ENCODE measurements at places on chromosomes 3 and 15. TPM values are rescaled to one million over a fixed set of nuclear protein-coding genes. Genes with fewer than 3 reads are reported as not detected.

Gene ATP2B2
- 0.24 TPM for total RNA-seq

GRCh38 chr15:50167110-50167509, 14.9 kb upstream of the SLC27A2 start:
- DNase-seq: no peak

- no peak for DNase-seq
Measured at GRCh38 chr3:40705663-40706062, 180.9 kb downstream of the ZNF621 start.

- DNase-seq: no peak
Measured at GRCh38 chr15:72934921-72935320, 117.3 kb upstream of the NEO1 start.

- DNase-seq: no peak
Measured at GRCh38 chr3:61857297-61857696, 295.9 kb downstream of the PTPRG start.

DNA sequence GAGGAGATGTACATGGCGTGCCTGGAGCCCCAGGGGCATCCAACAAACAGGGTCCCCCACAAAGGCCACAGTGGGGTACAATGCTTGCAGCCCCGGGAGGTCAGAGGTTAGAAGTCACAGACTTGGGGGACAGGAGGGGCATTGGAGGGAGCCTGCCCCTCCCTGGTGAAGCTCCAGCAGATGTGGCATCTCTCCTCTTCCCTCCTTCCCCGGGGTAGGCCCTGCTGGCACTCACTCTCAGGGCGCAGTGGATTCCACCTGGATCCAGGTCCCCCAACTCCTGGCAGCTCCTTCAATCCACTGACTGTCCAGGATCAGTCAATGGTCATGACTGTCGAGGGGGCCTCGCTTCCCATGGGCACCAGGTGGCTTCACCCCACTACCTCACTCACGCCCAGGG, 32.2 kb downstream of the RGMA start:
- DNase-seq: no peak

Gene TGM4
- total RNA-seq: not detected

- DNase-seq: no peak
Measured at GRCh38 chr3:112875561-112875960, 28.9 kb upstream of the CD200R1L start.

Gene CD200R1
- total RNA-seq: 1.8 TPM

DNA sequence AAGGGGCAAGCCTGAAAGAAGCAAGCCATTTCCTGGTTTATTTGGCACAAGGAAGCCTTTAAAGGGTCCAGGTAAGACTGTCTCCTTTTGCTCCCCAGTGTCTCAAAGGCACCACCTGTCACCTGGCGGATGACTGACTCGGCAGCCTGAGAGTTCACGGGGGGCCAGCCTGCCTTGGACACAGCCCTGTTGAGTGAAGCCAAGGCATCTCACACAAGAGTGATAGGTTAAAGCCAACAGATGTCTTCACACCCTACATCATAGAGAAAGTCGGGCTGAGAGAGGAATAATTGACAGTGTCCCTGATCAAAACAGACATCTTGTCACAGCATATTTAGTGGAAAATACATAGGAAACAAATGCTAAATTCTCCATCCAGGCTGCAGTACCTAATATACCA, 28.2 kb upstream of the LIPC start:
- no peak for DNase-seq

Gene MESP1
- total RNA-seq: 8.0 TPM

GRCh38 chr15:90165659-90166489, 35.3 kb upstream of the SEMA4B start:
- peak; percentile 73 for DNase-seq

Gene SAMD7
- not detected for total RNA-seq

- DNase-seq: no peak
Measured at GRCh38 chr3:14462738-14463137, 60.3 kb downstream of the SLC6A6 start.

Gene SNTN
- not detected for total RNA-seq

Gene HYAL1
- total RNA-seq: 17.8 TPM

All from right cardiac atrium (tissue), 5 donors.